Astrocyte of the hippocampus (primary cell): ENCODE measurements at places on chromosomes 6 and 20.

DNA sequence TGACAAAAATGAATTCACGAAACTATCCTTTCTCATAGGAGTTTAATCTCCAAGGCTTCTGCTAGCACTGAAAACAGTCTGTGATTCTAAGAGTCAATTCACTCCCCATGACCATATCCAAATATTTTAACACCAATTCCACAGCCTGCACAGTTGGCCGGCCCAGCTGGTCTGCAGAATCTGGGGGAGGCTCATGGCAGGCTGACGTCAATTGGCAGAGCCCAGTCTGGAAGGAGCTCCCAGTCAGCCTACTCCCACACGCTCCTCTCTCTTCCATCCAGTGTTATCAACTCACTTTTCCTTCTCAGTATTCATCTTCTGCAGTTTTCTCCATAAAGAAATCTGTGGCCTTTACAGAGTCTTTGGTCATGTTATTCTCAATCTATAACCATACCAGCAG is 111.0 kb downstream of the TBXT start:
- no peak for DNase-seq

GRCh38 chr6:42652024-42652746 is 70.2 kb downstream of the PRPH2 start:
- DNase-seq, result no peak

DNA sequence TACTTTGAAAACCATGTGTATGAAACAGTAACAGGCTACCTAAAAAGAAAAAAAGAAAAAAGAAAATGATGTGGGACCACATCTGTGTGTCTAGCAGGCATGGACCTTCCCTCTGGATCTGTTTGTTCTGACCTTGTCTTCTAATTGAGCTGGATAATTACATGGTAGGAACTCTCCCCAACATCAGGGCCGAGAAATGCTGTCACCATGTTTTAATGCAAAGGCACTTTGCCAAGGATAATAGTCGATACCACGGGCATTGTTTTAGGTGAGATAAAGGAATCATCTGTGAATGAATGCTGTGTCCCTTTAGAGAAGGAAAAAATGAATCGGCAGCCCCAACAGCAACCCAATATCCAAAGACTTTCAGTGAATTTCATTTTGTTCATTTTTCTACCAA is 149.1 kb downstream of the ZDHHC14 start:
- DNase-seq, result no peak

DNA sequence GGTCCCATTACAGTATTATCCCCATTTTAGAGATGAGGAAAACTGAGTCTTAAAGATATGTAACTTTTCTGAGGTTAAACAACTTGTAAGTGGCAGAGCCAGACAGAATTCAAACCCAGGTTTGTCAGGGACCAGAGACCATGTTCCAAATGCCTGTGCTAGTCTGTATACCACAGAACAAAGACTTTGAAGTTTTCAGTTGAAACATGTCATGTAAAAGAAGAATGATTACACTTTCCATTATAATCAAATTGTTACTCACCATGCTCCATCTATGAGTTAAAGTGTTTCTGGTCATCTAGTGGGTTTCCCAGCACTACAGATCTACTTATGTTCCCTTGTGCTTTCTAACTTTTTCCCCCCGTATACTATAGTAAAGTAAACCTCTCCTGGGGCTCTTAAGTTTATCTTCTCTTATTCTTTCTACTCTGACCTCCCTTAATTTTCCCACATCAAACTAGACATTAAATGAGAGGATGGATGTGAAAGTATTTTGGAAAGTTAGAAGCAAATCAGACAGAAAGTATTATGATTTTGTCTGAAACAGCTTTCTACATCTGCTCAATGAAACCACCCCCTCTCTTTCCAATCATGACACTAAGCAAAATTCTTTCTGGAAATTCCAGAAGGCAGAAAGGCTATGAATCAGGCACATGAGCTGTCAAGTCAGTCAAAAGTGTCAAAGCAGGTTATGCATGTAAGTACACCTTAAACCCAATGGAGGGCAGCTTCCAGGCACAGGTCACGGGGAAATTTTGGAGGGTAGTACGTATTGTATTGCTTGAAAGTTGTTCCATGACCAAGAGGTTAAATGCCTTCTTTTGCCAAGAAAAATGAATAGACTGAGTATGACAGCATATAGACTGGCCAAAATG is 132.7 kb upstream of the MAP3K7 start:
- DNase-seq, result no peak

GRCh38 chr20:43853174-43853803 is 61.4 kb upstream of the TOX2 start:
- DNase-seq, result peak; percentile 24

- DNase-seq, result no peak
These were observed 67.8 kb upstream of the RALGAPA2 start for GRCh38 chr20:20780127-20780824.

GRCh38 chr20:61957961-61958715 is 107.5 kb downstream of the TAF4 start:
- no peak for DNase-seq

GRCh38 chr6:57085471-57085870 is 4.5 kb upstream of the ZNF451 start:
- no peak for DNase-seq

- no peak for DNase-seq
These were observed 706 bp upstream of the SNX14 start for GRCh38 chr6:85594197-85594930.

DNA sequence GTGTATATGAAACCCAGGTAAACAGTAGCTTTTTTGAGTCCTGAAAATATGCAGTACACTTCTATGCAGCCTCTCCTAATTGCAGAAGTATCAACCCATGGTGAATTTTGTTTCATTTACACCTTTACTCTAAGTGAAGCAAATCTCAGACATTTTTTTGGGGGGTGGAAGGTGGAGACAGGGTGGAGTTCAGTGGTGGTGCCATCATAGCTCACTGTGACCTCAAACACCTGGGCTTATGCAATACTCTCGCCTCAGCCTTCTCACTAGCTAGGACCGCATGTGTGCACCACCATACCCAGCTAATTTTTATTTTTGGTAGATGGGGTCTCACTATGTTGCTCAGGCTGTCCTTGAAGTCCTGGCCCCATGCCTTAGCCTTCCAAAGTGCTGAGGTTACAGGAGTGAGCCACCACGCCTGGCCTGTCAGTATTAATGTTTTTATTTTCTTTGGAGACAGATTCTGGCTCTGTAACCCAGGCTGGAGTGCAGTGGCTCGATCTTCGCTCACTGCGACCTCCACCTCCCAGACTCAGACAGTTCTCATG is 80.3 kb downstream of the JARID2 start:
- DNase-seq, result no peak

DNA sequence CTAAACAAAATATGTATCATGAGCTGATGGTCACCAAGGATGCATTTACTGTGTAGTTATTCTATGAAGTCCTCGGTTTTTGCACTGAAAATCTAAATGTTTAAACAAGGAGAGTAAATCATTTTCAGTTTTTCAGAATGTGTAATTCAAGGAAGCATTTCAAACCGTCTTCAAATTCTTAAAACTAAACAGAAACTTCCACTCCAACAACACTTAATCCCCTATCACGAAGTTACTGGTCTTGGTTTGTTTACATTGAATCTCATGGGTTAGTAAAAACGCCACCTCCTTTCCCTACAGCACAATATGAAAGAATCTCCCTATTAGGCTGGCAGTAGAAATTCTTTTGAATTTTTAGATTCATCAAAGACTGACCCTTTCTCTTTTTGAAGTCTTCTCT is 192.9 kb downstream of the AIG1 start:
- no peak for DNase-seq

DNA sequence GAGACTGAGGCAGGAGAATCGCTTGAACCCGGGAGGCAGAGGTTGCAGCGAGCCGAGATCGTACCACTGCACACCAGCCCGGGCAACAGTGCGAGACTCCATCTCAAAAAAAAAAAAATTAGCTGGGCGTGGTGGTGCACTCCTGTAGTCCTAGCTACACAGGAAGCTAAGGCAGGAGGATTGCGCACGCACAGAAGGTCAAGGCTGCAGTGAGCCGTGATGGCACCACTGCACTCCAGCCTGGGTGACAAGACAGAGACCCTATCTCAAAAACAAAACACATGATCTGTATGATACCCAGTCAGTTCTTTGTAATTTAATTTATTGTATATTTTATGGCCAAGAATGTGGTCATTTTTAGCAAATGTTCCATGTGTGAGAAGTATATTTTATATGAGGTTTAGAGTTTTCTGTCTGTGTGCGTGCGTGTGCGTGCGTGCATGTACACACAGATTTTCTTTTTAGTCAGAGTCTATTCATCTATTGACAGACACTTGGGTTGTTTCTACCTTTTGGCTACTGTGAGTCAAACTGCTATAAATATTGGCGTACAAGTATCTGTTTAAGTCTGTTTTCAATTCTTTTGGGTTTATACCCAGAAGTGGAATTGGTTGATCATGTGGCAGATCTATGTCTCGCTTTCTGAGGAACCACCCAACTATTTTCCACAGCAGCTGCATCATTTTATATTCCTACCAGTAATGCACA is 22.2 kb upstream of the MYL9 start:
- DNase-seq, result no peak

DNA sequence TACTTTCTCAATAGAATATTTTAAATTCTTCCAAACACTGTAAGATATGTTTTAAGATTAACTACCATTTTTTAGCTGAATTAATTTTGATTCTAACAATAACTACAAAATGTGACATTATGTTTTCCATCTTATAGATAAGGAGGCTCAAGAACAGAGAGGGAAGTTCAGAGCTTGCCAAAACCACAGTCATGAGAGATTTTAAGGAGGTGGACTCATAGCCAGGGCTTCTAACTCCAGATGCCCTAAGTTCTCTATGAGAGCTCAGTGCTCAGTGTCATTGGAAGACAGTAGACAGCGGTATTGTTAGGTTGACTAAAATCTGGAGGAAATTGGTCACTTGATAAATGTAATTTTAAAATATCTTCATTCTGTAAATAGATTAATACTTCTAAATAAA is 144.2 kb downstream of the PACRG start:
- DNase-seq, result peak; percentile 34
